ENCODE measurements at places on chromosomes 16 and 17.

DNA sequence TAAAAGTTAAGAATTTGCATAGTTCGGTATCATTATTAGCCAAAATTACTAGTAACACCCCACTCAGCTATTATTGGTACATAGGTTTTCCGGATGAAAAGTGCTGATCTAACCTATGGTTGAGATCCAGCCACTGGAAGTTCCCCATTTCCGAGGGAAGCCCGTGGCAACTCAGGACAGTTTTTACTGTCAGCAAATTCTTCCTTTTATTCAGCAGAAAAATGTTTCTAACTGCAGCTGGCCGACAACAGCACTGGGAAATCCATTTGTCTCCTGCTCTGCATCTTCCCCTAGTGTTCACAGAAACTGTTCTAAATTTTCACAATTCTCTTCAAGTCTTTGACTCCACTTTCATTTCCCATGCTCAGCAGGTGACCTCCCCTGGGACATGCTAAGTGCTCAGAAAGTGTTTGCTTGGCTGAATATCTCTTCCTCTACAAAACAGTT, 15.5 kb upstream of the MMD start:
- no peak for DNase-seq

GRCh38 chr17:64218066-64218465, 45.0 kb downstream of the TEX2 start:
- no peak for DNase-seq

GRCh38 chr16:88785106-88785924, at the start of gene PIEZO1:
Gene PIEZO1 (minus strand): TSS chr16:88785220. CDS start chr16:88784964, 256 bp downstream.
- DNase-seq: peak; percentile 29

GRCh38 chr16:14609716-14610115, 20.3 kb downstream of the PARN start:
- DNase-seq: no peak

DNA sequence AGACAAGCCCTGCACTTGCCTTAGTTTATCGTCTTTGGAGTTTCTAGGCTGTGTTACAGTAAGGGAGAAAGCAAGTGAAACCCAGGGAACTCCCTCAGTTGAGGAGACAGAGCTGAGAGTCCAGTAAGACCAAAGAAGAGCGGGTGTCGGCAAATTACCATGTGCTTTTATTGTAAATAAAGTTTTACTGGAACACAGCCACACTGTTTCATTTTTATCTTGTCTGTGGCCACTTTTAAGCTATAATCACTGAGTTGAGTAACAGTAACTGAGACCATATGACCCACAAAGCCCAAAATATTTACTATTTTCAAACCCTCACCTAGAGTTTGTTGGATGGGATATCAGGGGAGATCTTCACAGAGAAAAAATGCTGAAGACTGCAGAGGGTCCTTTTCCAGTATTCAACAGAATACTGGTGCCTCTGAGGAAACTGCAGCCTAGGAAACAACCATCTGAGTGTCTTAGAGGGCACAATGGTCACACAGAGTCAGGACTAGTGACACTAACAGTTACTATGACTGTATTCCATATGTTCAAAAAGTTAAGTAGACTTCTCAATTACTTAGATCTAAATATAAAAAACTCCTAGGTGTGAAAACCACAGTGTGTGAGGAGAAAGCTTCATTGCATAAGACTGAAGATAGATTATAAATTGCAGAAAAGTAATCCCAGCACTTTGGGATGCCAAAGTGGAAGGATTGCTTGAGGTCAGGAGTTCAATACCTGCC, 351.1 kb upstream of the TBX2 start:
- no peak for DNase-seq

- DNase-seq: no peak
These were observed 117.0 kb downstream of the RAB11FIP4 start for GRCh38 chr17:31508288-31509094.

DNA sequence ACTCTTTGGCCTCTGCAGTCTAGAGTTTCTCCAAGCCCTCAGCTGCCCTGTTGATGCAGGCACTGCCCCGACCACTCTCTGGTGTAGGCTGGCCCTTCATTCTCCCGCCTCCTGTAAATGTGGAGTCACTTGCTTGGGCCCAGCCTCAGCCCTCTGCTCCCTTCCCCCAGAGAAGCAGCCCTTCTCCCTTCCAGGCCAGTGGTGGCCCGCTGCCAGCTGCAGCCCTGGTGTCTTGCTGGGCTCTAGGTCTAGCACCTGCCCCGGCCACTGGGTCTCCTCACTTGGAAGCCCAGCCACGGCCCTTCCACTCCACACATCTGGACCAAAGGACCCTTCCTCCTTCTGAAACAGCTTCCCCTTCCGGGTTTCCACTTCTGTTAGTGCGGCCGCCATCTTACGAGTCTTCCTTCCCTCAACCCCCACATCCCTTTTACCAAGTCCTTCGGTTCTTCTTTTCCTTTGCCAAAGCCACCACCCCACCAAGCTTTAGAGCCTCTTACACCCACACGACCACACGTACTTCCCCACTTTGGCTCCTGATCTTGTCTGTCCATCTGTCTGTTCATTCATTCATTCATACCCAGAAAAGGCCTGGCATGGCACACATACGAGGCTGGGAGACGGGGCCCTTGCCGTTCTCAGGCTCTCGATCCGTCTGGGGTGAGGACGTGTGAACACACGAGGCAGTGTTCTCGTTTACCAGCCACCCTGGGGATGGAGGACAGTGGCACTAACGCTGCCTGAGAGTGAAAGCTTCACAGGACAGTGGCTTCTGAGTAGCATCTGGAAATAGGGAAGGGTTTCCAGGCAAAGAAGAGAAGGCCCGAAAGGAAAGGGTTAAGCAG, 68.0 kb downstream of the ABR start:
- DNase-seq: peak; percentile 77

GRCh38 chr16:78096386-78096785, 3.1 kb upstream of the WWOX start:
- DNase-seq: no peak

- DNase-seq: no peak
These were observed 7.7 kb downstream of the WFDC1 start for GRCh38 chr16:84302111-84302954.

- peak; percentile 99 for DNase-seq
These were observed 265.5 kb downstream of the PARN start for GRCh38 chr16:14364386-14365199.

- DNase-seq: no peak
These were observed 51.5 kb downstream of the HIC1 start for GRCh38 chr17:2106308-2106955.

DNA sequence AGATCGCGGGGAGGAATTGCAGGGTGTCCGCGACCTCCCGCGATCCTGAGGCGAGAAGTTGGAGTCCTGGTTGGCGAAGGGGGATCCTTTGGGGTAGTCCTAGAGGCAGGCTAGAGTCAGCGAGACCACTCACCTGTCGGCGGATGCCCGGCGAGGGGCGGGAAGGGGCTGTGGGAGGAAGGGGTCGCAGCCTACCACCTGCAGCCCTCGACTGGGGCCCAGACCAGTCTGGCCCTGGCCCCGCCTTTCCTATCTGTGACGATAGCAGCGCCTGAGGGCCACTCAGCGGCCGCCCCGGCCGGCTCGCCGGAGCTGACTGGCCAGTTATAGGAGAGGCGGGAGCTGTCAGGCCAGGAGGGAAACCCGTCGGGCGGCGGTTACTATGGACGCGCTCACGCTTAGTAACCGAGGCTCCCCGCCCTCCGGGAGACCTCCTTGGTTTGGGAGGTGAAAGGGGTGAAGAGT, at the start of gene TEKT3:
TEKT3 (minus strand) TSS at position 213 of the 465 bp plus-strand sequence. CDS start 10,012 bp downstream, outside the sequence.
- no peak for DNase-seq

- DNase-seq: no peak
These were observed 21.1 kb downstream of the CLUH start for GRCh38 chr17:2690165-2691068.

DNA sequence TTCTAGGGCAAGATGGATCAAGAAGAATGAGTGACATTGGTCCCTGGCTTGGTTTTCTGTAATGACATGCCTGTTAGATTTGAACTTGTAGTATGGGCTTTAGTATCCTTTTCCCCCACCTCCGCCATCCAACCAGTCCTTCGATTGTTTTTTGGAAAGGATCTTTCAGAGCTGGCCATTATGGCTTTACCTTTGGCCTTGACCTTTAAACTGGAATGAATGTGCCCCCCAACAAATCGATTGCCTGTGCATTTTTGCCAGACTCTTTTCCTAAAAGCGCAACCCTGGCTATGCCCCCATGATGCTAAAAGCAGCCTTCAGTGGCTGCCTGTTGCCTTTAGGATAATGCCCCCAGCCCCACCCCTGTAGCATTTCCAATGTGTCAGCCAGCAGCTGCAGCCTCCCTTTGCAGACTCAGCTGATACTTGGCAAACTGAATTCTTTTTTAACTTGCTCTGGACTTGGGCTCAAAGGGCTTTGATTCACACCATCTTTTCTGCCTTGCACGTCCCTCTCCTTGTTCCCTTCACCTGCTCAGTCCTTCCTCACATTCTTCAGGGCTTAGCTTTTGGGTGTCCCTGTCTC, 4.0 kb downstream of the GPRC5C start:
- no peak for DNase-seq

- DNase-seq: no peak
These were observed 120.7 kb upstream of the MAF start for GRCh38 chr16:79721270-79721669.

DNA sequence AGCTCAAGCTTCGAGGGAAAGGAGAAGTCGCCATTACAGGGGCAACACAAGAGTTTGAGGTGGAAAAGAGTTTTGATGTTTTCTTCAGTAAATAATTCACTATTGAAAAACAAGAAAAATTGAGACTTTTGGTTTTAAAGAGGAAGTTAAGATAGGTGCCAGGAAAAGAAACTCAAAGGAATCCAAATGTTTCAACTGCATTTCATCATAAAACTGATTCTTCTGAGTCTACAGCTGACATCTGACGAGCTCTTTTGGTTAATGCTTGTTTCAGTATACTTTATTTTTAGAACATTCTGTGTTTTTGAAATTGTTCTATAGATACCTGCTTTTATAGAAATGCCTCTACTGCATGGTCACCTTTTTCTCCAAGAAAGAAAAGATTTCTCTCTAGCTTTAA, 54.0 kb downstream of the ERN1 start:
- DNase-seq: no peak

GRCh38 chr16:82182266-82183003, 12.4 kb upstream of the MPHOSPH6 start:
- DNase-seq: no peak

- DNase-seq: peak; percentile 43
These were observed 10.7 kb upstream of the ZNF19 start for GRCh38 chr16:71499775-71500364.

- DNase-seq: no peak
These were observed 1.3 kb upstream of the TMEM92 start for GRCh38 chr17:50272711-50273653.

DNA sequence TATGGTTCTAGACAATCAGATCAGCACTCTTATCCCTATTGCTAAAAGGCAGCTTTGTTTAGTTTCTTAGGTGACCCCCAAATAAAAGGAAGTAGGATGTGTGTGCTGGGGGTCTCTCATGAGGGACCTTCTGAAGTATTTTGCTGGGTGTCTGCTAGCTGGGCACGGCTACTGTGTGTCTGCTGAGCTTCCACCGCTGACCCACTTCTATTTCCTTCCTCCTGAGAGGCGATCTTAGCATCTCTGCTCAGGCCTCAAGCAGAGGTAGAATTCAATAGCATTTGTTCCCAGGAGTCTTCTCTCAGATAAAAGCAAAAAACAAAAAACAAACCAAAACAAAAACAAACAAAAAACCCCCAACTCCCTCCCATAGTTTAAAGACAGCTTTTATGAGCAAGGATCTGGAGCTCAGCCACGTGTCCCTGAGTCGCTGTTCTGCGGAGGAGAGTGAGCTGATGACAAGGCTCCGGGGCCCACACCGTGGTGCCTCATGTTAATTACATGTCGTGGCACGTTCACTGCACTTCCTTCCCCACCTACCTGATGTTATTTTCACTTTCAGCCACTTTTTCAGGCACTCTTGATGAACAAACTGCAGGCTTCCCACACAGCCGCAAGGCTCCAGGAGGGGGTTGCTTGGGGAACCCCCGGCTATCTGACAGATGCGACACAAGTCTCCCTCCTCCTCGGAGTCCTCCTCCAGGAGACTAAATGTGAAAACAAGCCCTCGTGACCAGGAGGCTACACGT, 83.5 kb downstream of the MARCHF10 start:
- DNase-seq: no peak

DNA sequence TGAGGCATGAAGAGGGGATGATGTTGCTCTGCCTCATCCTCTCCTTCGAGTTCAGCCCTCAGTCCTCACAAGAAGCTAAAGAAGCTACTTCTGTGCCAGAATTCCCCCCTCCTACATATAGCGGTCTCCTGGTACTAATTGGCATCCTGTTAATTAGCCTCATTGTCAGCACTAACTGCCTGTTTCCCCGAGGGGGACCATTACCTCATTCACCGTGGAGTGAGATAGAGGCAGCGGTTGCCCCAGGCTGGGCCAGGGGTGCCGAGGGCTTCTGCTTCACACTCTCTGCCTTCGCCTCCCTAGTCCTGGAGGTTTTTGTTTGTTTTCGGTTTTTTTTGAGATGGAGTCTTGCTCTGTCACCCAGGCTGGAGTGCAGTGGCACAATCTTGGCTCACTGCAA, 5.7 kb upstream of the MINK1 start:
- no peak for DNase-seq

GRCh38 chr16:11510178-11510973, 76.3 kb downstream of the LITAF start:
- DNase-seq: no peak

- DNase-seq: peak; percentile 20
These were observed 5.8 kb upstream of the GNA13 start for GRCh38 chr17:65062171-65062915.

- no peak for DNase-seq
These were observed 114.8 kb downstream of the METRNL start for GRCh38 chr17:83194186-83194561.

- no peak for DNase-seq
These were observed 543.7 kb upstream of the CDH11 start for GRCh38 chr16:65665586-65665985.

- peak; percentile 25 for DNase-seq
These were observed 11.9 kb upstream of the COL1A1 start for GRCh38 chr17:50213026-50214022.

DNA sequence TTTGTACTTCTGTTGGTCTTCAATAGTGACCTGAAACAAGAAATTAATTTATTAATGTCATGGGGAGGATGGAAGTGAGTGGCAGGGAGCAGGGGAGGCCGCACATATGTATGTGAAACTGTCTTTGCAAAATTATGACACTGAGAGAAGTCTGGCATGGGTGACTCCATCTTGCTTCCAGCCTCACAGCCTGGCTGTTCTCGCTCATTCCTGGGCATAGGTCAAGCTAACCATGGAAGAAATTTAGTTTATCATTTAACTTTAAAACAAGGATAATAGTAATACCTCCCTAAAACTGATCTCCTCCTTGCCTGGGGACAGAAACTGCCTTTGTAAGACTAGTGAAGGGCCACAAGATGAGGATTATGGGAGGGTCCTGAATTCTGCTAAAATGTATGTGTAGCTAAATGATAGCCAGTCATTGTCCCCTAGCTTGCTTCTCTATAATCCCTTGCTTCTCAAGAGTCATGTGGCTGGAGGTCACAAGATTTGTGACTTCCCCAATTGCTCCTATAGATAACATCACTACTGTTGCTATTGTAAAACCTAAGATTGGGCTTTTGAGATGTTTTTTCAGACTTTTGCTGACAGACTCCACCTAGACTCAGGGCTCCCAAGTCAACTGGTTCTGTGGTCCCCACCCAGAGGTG, 126.0 kb downstream of the HS3ST3A1 start:
- DNase-seq: no peak

All from RCC 7860 (cell line).